ENCODE measurements at places on chromosomes 16 and 17.

GRCh38 chr16:70730944-70731343 lies 45.1 kb upstream of the MTSS2 start:
- no peak for DNase-seq

DNA sequence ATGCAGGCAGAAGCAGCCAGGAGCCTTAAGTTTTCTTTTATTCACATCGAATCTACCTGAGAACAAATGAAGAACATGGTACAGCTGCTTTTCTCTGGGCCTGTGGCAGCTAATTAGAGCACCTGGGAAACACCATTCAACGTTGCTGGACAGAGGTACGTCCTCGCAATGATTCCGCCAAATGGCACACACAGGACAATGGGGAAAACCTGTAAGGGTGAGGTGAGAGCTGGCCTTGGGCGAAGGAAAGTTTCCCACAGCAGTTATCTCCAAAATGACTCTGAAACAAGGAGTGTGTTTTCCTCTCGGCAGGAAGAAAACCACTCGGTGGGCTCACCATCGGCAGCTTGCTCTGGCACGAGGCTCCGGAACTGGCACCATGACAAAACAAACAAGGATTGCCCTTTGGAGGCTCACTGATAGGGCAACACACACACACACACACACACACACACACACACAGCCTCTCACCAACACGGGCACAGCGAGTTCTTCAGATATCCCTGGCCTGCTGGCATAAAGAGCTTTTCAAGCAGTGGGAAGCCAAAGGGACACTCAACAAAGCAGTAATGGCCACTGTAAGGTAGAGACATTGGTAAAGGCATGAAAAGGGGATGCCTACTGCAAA lies 73.7 kb downstream of the ZFHX3 start:
- DNase-seq, result no peak

DNA sequence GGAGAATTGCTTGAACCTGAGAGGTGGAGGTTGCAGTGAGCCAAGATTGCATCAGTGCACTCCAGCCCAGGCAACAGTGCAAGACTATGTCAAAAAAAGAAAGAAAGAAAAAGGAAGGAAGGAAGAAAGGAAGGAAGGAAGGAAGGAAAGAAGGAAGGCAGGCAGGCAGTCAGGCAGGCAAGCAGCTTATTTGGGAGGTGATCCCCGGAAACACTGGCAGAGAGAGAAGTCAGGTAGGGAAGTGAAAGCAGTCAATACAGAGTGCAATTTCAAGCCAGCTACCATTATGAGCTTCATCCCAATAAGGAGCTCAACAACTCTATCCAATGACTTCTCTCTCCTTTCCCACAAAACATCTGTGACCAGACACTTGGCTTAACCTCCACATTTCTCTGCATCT lies 83.0 kb upstream of the TBC1D3K start:
- no peak for DNase-seq

DNA sequence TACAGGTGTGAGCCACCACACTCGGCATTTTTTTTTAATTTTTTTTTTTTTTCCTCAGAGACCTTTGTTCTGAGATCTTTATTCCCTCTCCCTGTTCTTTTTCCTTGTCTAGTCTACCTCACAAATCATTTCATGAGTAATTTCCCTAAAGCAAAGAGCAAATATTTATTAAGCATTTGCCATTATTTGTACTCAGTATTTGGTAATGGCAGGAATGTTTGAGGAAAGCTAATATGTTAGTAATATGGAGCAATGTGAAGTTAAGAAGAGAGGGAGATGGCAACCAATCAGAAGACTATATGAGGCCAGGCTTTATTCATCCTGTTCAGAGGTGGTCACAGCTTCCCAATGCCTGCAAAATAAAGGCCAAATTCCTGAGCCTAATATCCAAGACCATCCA lies 13.3 kb downstream of the CENPV start:
- DNase-seq, result no peak

- no peak for DNase-seq
These were observed 9.1 kb downstream of the SHCBP1 start for GRCh38 chr16:46612121-46612520.

- DNase-seq, result no peak
These were observed 221.7 kb downstream of the RPTOR start for GRCh38 chr17:80766290-80766855.

DNA sequence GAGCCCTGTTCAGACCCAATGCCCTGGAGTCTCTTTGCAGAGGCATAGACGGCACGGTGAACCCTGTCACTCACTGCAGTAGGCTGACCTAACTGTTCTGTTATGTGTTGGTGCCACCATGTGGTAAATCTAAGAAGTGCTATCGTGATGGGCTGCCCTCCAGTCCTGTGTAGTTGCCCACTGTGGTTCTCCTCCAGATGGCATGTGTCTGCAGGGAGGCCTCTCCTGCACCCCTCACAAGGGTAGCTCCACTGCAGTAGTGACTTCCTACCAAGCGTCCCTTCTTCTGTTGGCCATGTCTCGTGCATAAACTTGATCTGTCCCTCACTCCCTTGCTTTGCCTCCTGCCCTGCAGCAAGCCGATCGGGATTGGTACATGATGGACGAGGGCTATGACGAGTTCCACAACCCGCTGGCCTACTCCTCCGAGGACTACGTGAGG lies 5.8 kb downstream of the DHX38 start:
- peak; percentile 43 for DNase-seq

DNA sequence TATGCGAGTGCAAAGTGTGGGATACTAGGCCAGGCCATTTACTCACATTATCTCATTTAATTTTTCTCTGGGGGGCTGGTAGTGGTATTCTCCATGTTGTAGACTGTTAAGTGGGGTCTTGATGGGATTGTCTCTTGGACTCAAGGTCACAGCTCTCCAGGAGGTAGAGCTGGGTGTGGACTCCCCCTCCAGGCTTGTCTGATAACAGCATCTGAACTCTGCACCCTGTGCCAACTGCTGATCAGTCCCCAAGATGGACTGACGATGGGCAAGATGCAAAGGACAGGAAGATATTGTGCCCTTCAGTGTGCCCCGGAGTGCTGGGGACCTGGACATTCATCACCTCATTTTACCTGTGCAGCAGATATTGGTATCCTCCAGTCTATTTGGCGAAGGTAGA lies 147.8 kb downstream of the MSI2 start:
- no peak for DNase-seq

GRCh38 chr17:76943781-76944213 lies 75.6 kb downstream of the MGAT5B start:
- no peak for DNase-seq

- no peak for DNase-seq
These were observed 7.0 kb downstream of the TMIGD1 start for GRCh38 chr17:30326809-30327208.

DNA sequence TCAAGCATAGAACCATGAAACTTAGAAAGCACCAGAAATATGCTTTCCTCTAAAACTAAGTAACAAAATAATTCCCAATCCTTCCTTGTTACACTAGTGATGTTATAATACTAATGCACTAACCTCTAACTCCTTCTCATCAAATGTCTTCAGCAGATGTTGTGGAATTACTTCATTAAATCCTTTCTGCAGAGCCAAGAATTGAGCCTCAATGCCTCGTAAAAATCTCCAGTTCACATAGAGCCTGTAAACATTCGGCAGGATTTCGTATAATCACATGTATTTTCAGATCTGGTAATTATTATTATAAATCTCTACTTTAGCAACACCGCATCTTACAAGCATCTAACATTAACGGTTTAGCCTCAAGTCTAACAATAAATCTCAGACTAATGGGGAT lies 44.7 kb downstream of the CEP95 start:
- DNase-seq, result no peak

GRCh38 chr16:77197747-77198146 lies 1.5 kb upstream of the SYCE1L start:
- DNase-seq, result no peak

DNA sequence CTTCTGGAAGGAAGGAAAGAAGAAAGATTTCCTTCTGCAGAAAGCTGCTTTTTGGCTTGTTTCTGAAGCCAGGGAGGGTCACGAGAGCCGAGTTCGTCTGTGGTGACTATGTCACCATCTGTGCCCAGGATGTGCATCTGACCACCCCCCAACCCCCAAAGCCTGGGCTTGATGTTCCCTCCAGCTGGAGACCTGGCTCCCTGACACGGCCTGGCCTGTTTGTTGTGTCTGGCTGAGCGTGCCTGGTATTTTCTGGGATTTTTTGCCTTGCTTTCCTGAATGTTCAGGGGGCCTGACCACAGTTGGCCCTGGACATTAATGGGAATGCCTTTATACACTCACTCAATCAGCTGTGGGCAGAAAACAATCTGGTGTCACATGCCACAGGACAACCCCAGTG lies 38.9 kb downstream of the LGALS9 start:
- DNase-seq, result no peak

DNA sequence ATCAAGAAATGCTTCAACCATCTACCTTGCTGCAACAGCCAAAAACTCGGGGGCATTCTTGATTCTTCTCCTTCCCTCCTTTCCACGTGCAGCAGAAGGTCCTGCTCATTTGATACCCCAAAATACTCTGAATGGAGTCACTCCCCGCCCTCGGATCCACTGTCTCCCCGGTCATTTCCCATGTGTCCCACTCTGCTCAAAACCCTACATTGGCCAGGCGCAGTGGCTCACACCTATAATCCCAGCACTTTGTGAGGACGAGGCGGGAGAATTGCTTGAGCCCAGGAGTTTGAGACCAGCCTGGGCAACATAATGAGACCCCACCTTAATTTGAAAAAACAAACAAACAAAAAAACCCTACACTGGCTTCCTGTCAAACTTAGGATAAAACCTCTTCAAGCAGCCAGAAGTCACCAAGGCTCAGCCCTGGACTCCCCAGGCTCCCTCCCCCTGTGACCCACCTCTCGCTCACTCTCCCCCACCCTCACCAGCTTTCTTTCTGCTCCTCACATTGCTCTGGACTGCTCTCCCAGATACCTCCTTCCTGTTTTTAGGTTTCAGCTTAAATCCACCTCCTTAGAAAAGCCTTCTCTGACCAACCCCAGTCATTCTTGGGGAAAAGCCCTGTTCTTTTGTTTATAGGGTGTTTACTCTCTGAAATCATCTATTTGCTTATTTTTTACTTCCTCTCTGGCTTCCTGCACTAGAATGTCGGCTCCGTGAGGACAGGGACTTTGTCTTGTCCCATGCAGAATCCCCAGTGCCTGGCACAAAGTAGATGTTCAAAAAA lies 2.8 kb downstream of the SLC13A2 start:
- no peak for DNase-seq

GRCh38 chr16:2188395-2188794 lies 8.0 kb downstream of the CASKIN1 start:
- DNase-seq, result no peak
